ENCODE measurements at places on chromosomes 6 and 20. TPM values are rescaled to one million over a fixed set of nuclear protein-coding genes. Genes with fewer than 3 reads are reported as not detected.
A peak's percentile ranks its signal among the peaks of the same experiment; 100 is the strongest.

DNA sequence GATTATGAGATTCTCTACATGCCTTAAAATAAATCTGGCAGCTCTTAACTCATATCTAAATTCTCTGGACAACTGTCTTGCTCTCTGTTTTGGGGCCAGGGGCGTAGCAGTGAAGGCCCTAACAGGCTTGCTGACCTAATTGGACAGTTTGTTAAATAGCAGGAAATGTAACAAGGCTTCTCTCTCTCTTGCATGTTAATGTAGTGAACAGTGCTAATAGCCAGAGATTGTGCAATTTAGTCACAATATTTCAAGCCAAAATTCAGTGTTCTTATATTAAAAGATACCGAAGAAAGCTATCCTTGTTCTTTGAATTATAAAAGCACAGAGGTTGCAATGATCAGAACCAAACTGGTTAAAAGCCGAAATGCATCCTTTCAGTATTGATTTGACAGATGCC, 3.0 kb downstream of the PPP1R3D start:
- DNase-seq: no peak

DNA sequence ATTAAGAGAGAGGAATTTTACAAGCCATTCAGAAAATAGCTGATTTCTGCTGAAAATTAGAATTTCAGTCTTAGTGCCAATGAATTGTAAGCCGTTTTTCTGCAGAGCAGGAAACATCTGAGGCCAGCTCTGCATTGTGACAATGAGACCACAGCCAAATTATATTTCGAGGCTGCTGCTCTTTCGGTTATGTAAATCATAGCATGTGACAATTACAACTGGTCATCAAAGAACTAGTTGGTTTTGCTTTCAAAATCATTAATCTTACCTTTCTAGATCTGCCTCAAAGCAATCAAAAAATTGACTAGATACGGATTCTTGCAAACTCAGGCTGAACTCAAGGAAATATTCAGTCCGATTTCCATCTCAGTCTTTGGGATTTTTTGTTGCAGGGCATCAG, 33.4 kb upstream of the INSM1 start:
- no peak for DNase-seq

- peak; percentile 82 for DNase-seq
Observed at GRCh38 chr6:79947191-79948186, at the start of gene ELOVL4. Gene ELOVL4, minus strand, starts transcription at chr6:79947553. Its CDS starts 274 bp downstream, at chr6:79947279.

The CDC25B gene
- 15.1 TPM for total RNA-seq

The ADAM33 gene
- total RNA-seq: 14.8 TPM
